ENCODE measurements at places on chromosomes 1 and 21. TPM values are rescaled to one million over a fixed set of nuclear protein-coding genes. Genes with fewer than 3 reads are reported as not detected.
A peak's percentile ranks its signal among the peaks of the same experiment; 100 is the strongest.

GRCh38 chr21:26795866-26796329, 49.3 kb downstream of the ADAMTS1 start:
- peak; percentile 42 for DNase-seq

DNA sequence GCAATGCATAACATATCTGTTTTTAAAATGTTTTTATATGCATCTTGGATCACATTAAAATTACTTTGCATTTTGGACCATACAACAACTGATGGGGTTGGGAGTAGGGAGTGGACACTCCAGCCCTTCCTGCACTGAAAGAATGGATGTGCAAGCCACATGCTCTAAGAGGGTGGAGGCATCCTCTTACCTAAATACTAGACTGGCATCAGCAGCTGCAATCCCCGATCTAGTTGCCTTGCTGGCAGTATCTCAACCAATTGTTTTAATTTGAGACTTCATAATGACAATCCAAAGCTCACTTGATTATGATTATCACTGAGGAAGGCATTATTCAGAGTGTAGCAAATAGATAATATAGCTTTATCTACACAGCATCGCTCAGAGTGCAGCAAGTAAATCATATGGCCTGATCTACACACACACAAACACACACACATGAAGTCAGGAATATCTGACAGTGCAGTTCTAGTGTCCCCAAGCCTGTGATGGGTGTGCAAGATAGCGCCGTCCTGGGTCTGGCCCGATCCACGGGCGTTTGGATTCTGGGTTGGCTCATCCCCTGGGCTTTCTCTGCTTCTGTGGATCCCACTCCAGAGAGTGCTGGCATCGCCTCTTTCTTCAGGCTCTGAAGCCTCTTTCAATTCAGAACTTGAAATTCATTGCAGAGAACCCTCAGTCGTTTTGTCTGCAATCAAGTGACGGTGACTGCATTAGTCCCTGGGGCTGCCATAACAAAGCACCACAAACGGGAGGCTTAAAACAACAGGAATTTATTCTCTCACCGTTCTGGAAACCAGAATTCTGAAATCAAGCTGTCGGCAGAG, 181.3 kb downstream of the ETS2 start:
- DNase-seq = no peak

DNA sequence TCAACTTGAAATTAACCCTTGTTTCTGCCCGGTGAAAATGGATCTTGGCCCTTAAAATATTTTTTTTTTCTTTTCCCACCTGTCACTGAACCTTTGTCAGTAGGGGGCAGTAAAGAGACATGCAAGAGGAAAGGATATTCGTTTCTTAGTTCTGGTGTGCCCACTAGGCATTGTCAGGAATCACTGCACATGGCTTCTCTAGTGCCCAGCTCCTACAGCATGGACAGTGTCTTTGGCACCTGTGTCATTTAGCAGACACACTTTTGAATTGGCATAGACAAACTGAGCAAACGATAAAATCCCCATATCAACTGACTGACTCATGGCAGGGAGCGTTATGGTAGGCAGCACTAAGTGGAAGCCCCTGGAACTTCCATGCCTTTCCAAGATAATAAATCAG, 1048.1 kb downstream of the BRINP3 start:
- no peak for DNase-seq

GRCh38 chr21:36613059-36613458, 85.9 kb upstream of the SIM2 start:
- DNase-seq = no peak

GRCh38 chr1:47514229-47514628, 76.4 kb downstream of the FOXD2 start:
- no peak for DNase-seq

DNA sequence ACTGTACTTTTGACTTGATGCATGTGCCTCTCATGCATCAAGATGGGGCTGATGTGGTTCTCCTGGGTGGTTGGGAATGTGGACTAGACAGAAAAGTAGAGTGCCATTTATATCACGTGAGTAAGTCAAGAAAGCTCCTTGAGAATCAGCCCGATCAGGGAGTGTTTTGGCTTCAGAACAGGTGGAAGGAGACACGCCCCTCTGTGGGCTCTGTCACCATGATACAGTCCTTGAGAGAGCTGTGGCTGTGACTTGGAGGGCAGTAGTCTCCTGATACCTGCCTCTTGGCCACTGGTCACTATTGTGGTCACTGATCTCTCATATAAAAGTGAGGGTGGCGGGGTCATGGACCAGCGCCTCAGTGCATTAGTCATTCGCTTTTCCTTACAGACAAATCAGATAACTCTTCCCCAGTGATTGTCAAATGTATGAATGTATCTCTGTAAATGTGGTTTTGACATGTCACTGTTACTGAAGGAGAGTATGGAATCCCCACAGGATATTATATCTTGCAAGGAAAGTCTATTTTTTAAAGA, 8.9 kb upstream of the C4BPB start:
- DNase-seq = no peak

GRCh38 chr1:169484683-169485430, 887 bp downstream of the SLC19A2 start:
- peak; percentile 54 for DNase-seq

DNA sequence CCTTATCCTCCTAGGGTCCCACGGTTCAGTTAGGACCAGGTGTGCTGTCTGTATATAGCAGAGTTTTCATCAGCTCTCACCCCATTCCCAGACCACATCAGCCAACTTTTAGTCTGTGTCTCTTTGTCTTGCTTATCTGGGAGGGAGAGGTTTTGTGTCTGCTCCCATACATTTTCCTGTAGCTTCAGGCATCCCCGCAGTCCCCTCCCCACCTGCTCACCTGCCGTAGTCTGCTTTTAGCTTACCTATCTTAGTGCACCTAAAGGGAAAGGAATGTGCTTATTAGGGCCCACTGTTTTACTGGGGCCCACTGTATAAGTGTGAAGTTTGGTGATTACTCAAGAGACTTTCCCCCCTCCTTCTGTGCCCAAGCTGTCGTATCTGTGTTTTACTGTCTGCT, 225.1 kb downstream of the PLA2G4A start:
- DNase-seq = no peak

DNA sequence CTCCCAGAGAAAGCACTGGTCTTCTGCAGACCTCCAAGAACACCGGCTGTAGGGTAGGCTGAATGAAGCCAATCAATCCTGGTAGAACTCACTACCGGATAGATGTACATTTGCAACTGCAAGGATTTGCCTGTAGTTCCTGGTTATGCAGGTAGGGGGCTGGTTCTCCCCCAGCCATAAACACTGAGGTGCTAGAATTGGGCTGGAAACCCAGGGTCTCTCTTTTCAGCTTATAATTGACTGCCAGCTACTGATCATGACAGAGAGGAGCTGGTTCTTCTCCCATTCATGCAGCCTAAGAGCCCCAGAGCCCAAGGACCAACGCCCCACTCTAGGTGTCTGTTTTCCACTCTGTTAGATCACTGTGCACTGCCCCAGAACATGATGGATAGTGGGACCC, 21.5 kb upstream of the MTARC2 start:
- no peak for DNase-seq

GRCh38 chr1:199007423-199007822, 368.6 kb downstream of the PTPRC start:
- no peak for DNase-seq

DNA sequence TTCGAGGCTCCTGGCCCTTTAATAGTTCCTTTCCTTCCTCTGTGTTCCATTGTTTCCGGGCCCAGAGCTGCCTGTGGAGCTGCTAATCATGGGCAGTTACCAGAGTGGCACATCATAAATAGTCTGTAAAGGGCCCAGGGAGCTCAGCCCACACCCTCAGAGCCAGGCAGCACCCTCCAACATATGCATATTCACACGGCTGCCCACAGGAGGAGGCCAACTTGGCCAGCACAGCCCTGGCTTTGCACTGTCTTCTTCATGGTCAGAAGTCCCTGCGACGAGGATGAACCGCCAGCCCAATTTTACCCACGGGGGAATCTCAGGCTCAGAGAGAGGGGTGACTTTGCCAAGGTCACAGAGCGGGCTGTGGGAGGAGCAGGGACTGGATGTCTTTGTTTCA, 172.5 kb downstream of the TRABD2B start:
- no peak for DNase-seq

DNA sequence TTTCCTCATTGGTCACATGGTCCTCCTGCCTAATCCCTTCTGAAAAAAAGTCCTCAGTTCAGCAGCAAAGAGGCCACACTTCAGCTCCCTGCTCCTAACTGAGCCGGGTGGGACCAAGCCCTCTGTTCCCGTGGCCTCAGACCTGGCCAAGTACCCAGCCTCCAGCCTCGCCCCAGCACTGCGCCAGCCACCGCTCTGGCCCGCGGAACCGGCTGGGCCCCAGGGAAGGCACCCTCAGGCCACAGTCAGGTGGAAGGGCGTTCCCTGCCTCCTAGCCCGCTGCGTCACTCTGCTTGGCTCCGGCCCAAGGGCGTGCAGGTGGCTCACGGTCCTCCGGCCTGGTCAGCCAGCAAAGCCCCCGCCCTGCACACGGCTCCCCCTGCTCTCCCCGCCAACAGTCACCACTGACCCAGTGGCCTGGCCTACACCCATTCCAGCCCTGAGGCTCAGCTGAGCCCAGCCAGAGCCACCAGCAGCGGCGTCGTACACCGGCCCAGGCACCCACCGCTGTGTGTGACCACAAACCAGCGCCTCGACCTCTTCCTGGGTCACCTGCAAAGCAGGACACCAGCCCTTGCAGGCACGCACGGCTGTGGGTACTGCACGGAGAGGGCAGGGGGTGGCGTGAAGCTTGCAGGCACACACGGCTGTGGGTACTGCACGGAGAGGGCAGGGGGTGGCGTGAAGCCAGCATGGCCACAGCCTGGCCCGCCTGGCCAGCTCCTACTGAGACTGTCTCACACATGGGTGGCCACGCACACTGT, 19.4 kb downstream of the NADK start:
- peak; percentile 68 for DNase-seq

GRCh38 chr1:25993197-25993951, 4.5 kb downstream of the PAFAH2 start:
- no peak for DNase-seq

DNA sequence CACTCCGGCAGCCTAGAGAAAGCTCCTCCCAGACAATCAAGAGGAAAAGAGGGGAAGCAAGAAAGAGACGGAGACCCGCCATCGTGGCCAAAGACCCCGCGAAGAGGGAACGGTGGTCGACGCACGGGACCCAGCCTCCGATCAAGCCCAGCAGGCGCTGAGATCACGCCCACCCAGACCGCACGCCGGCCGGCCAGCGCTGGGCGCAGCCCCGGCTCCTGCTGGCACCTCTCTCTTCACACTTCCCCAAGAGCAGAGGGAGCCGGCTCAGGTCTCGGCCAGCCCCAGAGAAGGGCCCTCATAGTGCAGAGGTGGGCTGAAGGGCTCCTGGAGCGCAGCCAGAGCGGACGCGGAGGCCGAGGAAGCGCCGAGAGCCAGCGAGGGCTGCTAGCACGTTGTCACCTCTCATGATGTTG, 918.4 kb upstream of the ADAMTS5 start:
- DNase-seq = no peak

- peak; percentile 85 for DNase-seq
These were observed 31.1 kb upstream of the POFUT2 start for GRCh38 chr21:45318556-45319404.

DNA sequence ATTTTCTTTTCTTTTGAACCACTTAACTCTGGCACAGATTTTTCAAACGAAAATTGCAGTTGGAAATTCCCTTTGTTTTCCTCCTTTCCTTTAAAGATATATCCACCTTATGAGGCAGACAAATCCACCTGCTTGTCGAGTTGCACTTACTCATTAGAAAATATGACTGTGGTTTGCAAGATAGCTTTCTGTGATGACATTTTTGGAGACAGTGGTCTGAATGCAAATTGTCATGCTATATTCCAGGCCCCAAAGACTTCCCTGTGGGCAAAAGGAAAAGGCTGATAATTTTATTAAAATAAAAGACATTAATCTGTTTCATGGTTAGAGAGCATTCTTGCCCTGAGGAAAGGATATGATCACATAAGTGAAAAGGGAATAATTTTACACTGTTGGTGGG, 120.6 kb downstream of the TNFSF18 start:
- no peak for DNase-seq

- DNase-seq = no peak
These were observed 53.6 kb upstream of the ZNF644 start for GRCh38 chr1:91075233-91076135.

DNA sequence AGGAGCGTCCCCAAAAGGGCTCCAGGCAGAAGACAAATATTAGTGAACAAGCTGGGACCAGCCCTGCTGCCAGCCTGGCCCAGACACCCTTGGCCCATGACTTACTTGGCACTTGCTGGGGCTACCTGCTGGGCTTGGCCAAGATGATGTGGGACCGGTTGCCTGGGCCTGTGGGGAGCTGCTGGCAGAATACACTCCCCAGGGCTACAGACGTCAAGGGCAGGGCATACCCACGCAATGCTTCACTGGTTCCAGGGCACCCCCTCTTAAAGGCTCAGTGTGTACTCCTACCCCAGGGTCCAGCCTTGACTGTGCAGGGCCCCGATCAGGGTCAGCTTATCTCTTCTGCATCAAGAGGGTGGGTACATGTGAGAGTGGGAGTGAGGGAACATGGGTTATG, 106.5 kb upstream of the SLC2A1 start:
- DNase-seq = no peak

GRCh38 chr1:207034208-207034607, 1.7 kb upstream of the C1orf116 start:
- no peak for DNase-seq

DNA sequence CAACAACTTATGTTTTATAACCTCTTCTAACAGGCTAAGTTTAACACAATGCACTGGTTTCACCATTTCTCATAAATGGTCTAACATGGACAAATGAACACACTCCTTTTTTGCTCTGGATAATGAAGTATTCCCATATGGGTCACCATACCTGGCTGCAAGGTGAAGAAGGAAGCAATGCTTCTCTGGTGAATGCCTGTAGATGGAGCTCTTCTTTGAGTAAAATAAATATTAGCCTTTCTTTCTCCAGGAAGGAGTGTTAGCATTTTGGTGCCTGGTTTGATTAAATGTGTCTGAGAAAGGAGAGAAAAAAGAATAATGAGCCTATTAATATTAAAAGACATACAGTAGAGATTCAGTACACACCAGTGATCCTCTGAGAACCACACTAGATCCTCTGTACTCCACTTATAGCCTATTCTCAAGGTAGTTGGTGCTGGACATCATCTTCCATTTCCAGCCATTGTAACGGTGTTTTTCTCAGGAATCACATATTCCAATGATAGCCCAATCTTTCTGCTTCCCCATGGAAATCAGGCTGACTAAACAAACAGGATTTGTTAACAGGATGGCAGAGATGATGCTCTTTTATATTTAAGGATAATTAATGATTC, 17.6 kb downstream of the MTFR1L start:
- no peak for DNase-seq

DNA sequence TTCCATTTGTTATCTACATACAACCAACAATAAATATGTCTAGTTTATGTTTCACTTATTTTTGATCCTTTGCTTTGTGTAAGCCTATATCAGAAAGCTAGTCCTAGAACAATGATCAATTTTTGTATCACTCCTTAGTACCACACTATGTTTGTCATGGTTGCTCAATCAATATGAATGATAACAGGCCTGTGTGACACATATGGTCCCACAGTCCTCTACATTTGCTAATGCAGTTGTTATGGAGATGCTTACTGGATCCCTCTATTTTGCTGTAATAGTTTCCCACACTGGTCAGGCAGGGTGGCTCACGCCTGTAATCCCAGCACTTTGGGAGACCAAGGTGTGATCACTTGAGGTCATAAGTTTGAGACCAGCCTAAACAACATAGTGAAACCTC, 59.1 kb downstream of the ERO1B start:
- DNase-seq = no peak

Gene PIK3R3
- total RNA-seq = 26.2 TPM

Gene PLXNA2
- total RNA-seq = 12.1 TPM

Gene PDC
- total RNA-seq = not detected

Gene RBP7
- 31.9 TPM for total RNA-seq

Gene TEX38
- not detected for total RNA-seq

Gene KRTAP13-2
- total RNA-seq = not detected

Gene HTR1D
- 0.07 TPM for total RNA-seq

All from left ventricle myocardium superior (tissue), 1 donor.